ENCODE measurements at places on chromosomes 7 and 10.

DNA sequence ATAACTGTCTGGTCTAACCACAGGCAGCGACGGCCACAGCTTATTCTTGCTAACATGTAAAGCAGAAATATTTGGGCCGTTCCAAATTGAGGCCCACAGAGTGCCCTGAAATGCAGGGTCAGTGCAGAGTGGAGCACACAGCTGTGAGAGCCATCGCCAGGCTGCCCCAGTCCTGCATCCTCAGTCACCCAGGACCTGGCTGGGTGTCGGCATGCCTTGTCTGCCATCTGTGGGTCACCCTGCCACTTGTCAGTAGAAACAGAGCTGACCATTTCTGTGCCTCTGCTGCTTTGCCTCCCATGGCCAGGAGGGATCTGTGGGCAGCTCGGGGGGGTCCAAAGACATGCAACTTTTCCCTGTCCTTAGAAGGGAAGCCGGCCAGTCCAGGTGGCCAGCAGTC is 57.3 kb upstream of the BTBD16 start:
- no peak for DNase-seq

DNA sequence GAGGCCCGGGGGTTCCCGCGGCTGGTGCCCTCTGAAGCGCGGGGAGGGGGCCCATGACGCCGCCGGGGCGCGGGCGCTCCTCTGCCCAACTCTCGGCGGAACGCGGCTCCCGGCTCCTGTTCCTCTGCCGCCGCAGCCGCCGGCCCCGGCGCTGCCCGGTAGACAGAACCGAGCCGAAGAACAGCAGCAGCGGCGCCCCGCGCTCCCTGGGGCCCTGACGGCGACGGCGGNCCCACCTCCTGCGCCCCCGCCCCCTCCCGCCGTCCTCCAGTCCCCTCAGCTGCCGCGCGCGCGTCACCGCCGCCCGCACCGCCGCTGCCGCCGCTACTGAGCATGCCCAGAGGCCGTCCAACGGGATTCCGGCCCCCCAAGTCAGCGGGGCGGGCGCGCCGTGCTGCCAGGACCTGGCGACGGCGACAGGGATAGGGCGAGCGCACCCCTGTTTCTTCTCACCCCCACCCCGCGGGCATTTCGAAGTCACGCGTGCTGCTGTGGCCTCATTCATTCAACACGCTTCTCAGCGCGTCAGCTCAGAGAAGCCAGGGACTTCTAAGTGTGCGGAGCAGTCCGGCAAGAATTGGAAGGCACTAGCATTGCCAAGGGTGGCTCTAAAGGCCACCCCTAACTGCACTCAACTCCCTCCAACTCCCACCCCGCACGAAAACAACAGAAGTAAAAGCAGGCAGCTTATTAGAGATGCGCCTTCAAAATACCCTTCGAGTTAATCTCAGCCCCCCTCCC is at the start of gene IPMK:
TSS of gene IPMK (minus strand) at position 182 of the 741 bp plus-strand sequence. CDS start 283 bp downstream, outside the sequence.
- peak; percentile 95 for DNase-seq

GRCh38 chr7:155807065-155807671 is 5.1 kb downstream of the SHH start:
- no peak for DNase-seq

DNA sequence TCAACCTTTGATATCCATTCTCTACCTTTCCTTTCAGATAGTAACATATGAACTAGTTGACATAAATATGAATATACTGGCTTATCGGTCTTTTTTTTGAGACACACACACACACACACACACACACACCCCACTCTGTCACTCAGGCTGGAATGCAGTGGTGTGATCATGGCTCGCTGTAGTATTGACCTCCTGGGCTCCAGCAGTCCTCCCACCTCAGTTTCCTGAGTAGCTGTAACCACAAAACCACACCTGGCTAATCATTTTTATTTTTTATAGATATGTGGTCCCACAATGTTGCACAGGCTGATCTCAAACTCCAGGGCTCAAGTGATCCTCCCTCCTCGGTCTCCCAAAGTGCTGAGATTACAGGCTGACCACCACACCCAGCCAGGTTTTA is 14.2 kb upstream of the NT5C3A start:
- no peak for DNase-seq

GRCh38 chr10:133030781-133031180 is 56.9 kb upstream of the ADGRA1 start:
- no peak for DNase-seq

DNA sequence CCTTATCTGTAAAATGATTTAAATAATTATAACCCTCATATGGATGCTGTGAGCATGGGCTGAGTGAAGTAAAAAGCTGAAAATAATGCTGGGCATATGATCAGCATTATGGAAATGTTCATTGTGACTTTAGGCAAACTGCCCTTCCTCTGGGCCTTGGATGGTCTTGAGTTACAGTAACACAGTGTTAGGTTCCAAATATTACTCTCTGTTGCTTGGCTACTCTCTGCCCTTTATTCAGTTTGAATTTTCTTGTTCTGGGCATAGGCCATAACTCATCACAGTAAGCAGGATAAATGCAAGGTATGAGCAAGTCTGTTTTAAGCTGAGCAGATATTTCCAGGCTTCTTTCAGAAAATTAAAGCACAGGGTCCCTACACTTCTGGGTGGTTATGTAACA is 868.0 kb downstream of the KCNMA1 start:
- DNase-seq: no peak

- DNase-seq: no peak
These were observed 217.4 kb upstream of the KLF14 start for GRCh38 chr7:130951303-130951975.

DNA sequence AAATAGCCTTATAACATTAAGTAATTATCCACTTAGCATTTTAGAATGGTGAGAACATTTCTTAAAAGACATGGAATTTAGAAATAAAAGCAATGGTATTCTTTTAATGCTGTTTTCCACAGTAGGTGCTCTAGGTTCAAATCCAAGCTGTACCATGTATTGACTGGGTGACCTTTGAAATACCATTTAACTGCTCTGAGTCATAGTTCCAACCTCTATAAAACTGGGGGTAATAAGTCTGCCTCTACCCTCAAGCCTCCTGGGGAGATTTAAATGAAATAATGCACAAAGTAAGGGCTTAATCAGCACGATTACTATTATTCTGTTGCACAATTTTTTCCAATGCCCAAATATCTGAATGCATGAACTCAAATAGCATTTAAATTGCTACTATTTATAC is 236.4 kb upstream of the CCDC6 start:
- no peak for DNase-seq

- no peak for DNase-seq
These were observed 158.9 kb upstream of the TNRC18 start for GRCh38 chr7:5582532-5582935.

DNA sequence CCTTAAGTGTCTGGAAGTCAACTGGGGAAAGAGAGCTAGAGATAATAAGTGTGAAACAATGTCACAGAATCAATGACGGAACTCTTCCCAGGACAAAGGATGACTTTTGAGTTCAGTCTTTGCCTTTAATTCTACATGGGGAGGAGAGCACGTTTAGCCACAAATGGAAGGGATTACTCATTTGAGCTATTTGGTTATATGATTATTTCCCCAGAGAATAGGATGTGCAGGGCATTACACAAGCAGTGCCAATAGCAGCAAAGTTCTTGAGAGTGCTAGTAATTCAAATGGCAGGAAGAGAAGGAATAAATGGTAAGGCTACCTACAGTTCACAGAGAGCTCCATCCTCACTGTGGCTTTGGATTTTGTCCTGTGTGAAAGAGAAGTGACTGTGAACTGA is 6.0 kb downstream of the EGFR start:
- DNase-seq: no peak

DNA sequence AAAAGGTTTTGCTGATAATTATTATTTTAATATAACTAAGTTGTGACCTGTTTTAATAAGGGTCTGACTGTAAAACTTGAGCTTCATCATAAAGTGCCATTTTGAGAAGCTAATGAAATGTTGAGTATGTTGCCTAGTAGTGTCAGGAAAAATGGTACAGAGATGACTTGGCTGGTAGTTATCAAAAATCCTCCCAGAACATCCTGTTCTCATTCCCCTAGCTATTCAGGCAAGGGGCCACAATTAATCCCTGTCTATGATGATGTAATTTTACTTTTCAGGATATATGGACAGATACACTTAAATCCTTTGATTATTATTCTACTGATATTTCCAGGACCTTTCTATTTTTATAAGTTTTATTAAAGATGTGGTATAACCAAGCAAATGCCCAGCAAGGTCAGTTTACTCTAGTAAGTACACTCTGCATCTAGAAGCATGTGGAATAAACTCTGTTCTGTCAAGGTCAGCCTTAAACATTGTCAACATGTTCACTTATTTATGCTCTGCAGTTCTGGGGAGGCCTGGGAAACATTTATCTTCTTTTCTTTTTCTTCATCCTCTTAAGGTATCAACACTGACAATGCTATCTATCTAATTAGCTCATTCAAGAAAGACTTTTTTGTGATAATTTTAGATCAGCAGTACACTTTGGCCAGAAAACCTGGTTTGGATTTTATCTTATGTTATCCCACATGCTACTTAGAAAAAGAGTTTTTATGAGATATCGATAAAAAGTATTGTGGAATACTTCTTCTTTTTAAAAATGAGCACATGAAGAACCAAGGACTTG is 32.1 kb downstream of the BTRC start:
- DNase-seq: no peak

- DNase-seq: no peak
These were observed 71.7 kb downstream of the CREB5 start for GRCh38 chr7:28483908-28484605.
